Stimulated activated CD4-positive, alpha-beta T cell treated with anti-CD3 and anti-CD28 coated beads, TNF-alpha, amount 100 ng/mL, for 24 hours (primary cell): ENCODE measurements at places on chromosomes 4 and X.

GRCh38 chr4:122889726-122890125 lies 32.7 kb downstream of the NUDT6 start:
- no peak for DNase-seq

- no peak for DNase-seq
Observed at GRCh38 chrX:110082161-110082560, 79.2 kb downstream of the TMEM164 start.

GRCh38 chr4:186543206-186543605 lies 12.2 kb downstream of the MTNR1A start:
- no peak for DNase-seq

DNA sequence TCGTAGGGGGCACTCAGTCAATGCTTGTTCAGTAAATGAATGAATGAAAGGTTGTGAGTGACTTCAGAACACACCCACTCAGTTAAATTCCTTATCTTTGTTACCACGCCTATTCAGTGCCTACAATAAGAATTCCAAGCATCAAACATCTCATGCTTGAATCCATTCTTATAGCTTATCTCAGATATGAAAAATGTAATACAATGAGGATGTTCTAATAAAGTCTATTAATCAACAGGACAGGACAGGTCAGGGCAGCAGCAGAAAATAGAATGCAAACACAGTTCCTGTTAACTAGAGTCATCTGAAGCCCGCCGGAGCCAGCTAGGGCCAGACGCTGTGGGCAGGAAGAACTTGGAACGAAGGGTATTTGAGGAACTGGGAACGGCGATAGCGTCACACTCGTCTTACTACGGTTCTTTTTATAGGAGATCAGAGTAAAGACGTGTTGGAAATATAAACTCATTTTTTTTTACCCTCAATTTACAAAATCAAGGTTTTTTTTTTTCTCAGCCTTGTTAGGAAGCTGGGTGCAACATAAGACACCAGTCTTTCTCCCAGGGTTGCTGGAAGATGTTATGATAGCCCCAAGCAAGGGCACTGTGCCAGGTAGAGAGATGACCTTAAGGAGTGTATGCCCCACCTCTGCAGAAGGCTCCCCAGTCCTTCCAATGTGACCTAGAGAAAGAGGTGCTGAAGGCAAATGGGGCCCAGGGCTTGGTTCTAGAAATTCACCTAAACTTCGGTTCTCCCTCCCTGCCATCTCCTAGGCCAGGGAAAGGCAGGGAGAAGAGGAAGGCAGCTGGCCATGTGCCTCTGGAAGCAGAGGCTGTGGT lies 48.3 kb downstream of the SEL1L3 start:
- no peak for DNase-seq

DNA sequence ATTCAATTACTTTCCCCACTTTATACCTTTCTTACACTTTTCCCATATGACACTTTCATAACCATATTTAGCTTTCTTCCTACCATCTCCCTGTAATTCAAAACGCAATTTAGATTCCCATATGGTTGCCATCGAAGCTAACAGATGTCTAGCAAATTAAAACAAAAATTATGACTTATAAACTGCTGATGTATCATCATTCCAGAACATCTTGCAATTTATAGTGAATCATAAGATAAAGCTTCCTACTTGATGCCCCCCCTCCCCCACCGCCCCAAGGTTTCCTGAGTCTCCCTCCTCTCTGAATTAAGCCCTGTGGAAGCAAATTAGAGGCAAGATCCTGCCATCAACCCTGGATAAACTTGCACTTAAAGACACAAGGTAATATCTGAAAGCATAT lies 5.4 kb downstream of the TSPAN5 start:
- DNase-seq = no peak

GRCh38 chr4:65467068-65467680 lies 203.1 kb downstream of the EPHA5 start:
- DNase-seq = no peak

DNA sequence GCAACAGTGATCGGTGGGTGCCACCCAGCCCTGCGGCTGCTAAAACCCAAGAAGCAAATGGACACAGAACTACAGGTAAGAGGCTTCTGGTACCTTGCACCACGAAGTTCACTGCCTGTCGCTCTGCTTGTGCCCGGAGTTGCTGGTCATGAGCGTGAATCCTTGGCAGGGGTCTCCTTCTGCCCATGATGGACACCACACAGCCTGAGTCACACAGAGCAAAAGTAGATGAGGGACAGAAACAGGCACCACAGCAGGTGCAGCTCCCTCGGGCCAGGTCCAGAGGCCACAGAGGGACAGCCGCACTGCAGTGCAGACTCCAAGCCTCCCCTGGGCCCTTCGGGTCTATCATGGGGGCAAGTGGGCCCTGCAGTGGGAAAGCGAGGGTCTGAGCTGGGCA lies 22.4 kb downstream of the NAT8L start:
- no peak for DNase-seq
